ENCODE measurements at places on chromosomes 3 and 15. TPM values are rescaled to one million over a fixed set of nuclear protein-coding genes. Genes with fewer than 3 reads are reported as not detected.

The RAB6B gene
- 2.4 TPM for total RNA-seq

The CPNE9 gene
- total RNA-seq = 0.30 TPM

The SPINK8 gene
- total RNA-seq = not detected

The ZIC1 gene
- total RNA-seq = not detected

The GNB5 gene
- 50.3 TPM for total RNA-seq

The TMCO5A gene
- total RNA-seq = not detected

The EBLN2 gene
- 0.43 TPM for total RNA-seq

The AGBL1 gene
- not detected for total RNA-seq

The PPP2R3A gene
- total RNA-seq = 3.0 TPM

The CCDC39 gene
- total RNA-seq = not detected

The EFCC1 gene
- not detected for total RNA-seq

The IL17RB gene
- 0.83 TPM for total RNA-seq

The NEO1 gene
- total RNA-seq = 31.1 TPM

The STRA6 gene
- 78.9 TPM for total RNA-seq

The ROPN1 gene
- total RNA-seq = not detected

The GBE1 gene
- total RNA-seq = 21.7 TPM
